ENCODE measurements at places on chromosomes 3 and 15.

- peak; percentile 32 for DNase-seq
These were observed 1.0 kb downstream of the ZFAND6 start for GRCh38 chr15:80060356-80061006.

DNA sequence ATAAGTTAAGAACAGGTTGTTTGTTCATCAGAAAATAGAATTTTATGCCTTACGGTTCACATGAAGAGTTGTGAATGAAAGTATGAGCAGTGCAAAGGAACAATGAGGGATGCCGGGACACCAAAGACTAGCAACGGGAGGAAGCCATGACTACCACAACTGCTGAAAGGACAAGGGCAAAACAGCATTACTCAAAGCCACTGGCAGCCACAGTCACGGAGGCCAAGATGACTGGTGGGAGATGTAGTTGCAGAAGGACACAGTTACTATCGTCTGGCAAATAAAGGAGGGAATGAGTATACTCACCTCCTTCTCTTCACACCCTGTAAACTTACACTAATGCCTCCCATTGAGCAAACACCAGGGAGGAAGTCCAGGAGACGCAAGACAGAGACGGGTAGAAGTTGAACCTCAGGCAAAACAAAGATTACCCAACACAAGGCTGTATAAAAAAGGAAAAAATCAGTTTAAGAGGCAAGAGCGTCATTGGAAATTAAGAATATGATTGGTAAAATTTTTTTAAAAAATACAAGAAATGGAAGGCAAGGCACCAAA lies 675.5 kb downstream of the FHIT start:
- DNase-seq = no peak

DNA sequence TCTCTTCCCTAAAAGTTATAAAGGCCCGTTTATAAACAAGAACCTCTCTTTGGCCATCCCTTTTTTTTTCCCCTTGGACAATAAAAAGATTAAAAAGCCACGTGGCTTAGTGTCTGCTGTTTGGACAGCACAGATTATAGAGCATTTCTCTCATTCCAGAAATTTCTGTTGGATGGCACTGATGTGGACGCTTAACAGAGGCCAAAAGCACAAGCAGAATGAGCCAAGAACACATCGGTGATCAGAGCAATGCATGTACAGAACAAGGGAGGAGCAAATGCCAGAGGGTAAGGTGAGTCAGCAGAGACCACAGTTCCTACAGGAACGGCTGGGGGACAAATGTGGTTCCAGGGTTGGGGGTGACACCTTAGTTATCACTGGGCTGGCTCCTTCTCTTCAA lies 30.3 kb upstream of the CTNNB1 start:
- no peak for DNase-seq

DNA sequence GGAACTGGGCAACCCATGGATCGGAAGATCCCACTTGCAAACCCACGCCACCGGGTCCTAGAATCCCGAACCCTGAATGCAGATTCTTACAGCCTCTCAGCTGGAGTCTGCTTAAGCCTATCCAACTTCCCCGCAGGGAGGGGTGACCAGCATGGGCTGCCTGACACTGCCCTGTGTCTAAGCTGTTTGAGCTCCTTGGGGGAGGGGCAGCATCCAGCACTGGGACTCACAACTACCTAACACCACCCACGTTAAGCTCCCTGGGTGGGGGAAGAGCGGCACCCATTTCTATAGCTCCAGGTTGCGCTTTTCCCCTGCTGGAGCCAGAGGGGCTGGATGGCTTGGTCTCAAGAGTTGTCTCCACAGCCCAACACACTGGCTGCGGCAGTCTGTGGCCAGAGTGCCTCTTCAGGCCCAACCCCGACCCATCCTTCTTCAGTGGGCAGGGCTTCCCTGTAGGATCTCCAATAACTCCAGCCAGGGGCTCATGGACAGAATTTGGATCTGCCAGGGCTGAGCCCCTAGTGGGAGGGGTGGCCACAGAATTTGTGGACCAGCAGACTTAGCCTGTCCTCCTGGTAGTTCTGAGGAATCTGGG lies 649.2 kb downstream of the TUSC7 start:
- no peak for DNase-seq

- no peak for DNase-seq
These were observed 258.1 kb upstream of the NECTIN3 start for GRCh38 chr3:110813541-110813940.

DNA sequence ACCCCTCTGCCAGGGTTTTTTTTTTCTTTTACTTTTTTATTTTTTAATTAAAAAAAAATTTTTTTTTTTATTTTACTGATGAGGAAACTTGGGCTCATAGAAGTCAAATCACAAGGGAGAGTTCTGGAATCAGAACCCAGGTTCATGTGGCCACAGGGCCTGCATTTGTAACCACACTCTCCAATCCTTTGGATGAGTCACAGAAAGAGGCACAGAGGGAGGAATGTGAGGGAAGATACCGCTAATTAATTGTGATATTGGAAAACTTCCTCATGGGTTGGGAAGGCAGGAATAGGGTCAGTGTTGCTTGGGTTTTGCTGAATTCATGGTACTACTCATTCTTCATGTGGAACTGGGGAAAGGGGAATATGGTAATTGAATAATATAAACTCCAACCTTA lies 132.9 kb upstream of the SLC6A11 start:
- no peak for DNase-seq

GRCh38 chr3:72427624-72428023 lies 420.6 kb downstream of the SHQ1 start:
- no peak for DNase-seq

DNA sequence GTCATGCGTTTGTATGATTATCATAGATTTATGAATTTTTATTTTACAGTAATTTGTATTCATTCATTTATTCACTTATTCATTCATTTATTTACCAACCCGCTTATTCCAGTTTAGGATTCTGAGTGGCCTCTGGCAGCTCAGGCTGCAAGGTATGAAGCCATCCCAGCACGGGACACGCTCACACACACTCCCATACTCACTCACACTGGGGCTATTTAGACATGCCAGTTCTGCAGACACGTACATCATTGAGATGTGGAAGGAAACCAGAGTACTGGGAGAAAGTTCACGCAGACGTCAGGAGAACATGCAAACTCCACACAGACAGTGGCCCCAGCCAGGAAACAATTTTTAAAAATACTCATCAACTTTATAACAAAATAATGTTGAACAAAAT lies 5.1 kb downstream of the CDIN1 start:
- DNase-seq = no peak

- no peak for DNase-seq
These were observed 66.9 kb upstream of the MYO5C start for GRCh38 chr15:52362497-52362896.

GRCh38 chr15:99618941-99619411 lies 53.2 kb downstream of the MEF2A start:
- no peak for DNase-seq

- no peak for DNase-seq
These were observed 863 bp downstream of the PSMA4 start for GRCh38 chr15:78540871-78541743.

DNA sequence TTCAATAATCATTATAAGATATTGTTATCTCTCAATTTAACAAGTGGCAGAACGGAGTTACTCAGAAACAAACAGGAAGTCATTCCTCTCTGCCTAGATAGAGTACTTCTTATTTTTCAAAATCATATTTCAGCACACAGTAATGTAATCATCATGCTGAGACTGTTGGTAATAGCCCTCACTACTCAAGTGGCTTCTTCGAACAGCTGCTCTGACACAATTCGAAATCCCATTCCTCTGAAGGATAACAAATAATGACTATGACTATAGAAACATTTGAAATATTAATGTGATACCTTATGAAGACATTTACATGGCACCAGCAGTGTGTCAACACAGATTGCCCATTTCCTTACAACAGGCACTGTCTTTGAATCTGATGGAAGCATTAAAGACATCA lies 1249.8 kb downstream of the NSUN3 start:
- no peak for DNase-seq

GRCh38 chr3:42705058-42705767 lies 2.6 kb upstream of the HHATL start:
- DNase-seq = no peak

- DNase-seq = no peak
These were observed 112.0 kb upstream of the RPL32 start for GRCh38 chr3:12953201-12953995.

DNA sequence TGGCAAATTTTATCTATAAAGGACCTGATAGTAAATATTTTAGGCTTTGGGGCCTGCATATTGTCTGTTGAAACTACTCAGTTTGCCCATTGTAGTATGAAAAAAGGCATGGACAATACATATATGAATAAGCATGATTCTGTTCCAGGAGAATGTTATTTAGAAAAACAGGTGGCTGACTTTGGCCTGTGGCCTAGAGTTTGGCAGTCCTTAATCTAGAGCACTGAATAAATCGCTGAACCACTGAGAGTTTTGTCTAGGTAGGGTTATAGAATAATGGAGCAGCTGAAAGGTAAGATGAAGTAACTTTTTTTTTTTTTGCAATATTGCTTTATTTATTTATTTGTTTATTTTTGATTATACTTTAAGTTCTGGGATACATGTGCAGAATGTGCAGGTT lies 75.0 kb downstream of the LRRC49 start:
- no peak for DNase-seq

DNA sequence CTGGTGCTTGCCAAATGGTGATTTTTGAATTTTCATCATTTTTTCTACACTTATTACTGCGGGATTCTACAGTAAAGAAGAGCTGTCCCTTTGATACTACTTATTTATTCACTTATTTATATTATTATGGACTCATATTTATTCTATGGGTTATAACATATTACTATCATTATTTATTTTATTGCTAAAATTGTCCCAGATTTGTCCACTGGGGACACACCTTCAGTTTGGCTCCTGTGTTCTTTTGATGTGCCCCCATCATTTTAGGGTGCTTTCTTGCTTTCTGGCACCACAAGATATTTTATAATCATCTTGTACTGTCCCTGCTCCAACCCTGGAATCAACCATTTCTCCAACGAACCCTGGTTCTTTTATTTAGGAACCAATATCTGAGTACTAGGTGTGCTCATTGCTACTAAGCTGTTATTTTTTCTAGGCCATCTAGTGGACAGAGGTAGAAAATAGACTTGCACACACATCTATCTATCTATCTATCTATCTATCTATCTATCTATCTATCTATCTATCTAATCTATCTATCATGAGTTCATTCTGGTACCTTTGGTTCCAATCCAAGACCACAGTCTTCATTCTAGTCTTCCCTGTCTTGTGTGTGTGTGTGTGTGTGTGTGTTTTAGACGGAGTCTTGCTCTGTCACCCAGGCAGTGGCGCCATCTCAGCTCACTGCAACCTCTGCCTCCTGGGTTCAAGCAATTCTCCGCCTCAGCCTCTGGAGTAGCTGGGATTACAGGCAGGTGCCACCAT lies 16.0 kb downstream of the SLC22A14 start:
- no peak for DNase-seq

GRCh38 chr15:42059661-42060476 lies 34.5 kb downstream of the PLA2G4D start:
- no peak for DNase-seq

GRCh38 chr3:25575001-25575400 lies 89.7 kb downstream of the TOP2B start:
- no peak for DNase-seq

DNA sequence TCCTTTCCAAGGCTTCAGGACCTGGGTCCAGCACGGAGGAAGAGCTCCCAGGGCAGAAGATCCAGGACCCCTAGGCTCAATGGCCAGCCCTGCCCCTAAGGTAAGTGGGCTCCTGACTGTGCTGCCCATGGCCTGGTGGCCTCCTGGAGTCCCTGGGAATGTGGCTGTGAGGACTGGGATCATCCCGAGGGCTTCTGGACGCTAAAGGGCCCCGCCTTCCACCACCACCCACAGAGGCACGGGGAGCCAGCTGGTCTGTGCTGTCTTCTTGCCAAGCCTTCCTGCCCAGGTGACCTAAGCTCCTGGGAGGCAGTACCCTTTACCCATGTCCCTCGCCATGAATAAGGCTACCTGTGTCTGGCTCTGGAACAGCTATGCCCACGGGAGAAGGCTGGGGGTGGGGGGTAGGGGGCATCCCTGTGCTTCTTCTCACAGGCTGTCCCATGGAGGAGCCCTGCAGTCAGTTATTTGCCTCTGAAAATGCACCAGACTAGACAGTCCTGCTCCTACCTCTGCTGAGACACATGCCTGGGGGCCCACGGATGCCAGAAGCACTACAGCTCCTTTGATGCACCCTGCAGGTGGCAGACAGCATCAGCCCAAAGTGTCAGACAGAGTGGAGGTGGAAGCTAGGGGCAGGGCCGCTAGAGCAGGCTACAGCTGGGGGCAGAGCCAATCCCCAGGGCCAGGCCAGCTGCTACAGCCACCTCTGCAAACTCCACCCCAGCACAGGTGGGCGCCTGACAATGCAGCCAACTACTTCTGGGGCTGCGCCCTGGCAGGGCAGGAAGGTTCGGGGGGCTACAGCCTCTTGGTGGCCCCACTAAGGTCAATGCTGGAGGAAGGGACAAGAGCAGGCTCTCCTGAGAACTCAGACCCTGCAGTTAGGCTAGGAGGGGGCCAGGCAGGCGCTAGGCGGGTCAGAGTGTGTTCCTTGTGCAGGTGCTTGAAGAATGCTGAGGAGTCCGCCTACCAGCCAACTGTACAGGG lies 90.9 kb downstream of the SEC22A start:
- DNase-seq = no peak

GRCh38 chr3:147881933-147882332 lies 472.8 kb downstream of the ZIC1 start:
- no peak for DNase-seq

GRCh38 chr3:101813817-101814440 lies 34.9 kb downstream of the NXPE3 start:
- DNase-seq = no peak

DNA sequence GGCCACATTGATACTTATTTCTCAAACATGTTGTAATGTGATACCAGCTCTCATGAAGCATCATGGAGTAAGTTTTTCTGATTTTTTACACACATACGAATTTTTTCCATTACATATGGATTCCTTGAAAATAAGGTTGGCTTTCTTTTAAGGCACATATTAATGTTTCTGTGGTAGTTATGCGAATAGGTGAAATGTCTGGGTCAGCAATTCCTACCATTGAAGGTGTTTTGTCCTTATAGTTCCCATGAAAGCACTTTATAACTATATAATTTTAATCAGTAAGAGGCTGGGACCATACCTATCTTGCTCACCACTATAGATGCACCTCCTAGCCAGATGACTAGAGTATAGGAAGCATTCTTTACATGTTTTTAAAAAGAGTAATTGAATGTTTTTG lies 33.0 kb downstream of the PHLDB2 start:
- no peak for DNase-seq

- peak; percentile 40 for DNase-seq
These were observed 24.3 kb upstream of the POLG start for GRCh38 chr15:89358755-89359439.

GRCh38 chr3:178223876-178224275 lies 312.4 kb upstream of the KCNMB2 start:
- DNase-seq = no peak

GRCh38 chr3:73765878-73766545 lies 141.3 kb upstream of the PDZRN3 start:
- no peak for DNase-seq

DNA sequence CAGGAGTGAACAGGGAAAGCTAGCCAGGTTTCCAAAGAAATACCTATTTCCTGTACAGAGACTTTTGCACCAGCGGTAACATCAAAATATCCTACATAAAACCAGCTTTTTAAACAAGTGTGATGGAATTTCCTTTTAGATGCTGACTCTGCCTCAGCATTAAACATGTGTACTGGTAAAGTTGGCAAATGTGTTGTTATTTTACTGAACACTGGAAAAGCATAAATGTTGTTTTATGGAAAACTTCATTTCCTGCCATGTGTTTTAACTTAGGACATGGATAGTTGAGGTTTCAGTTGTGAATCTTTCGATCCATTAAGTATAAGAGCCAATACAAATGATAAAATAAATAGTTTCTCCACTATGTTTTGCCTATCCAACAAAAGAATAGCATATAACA lies 15.7 kb downstream of the OXNAD1 start:
- no peak for DNase-seq
